Cerebellar nuclear complex (tissue), 1 donor: ENCODE measurements at places on chromosomes 11 and 22.

GRCh38 chr22:45246060-45246985 lies 5.6 kb upstream of the KIAA0930 start:
- DNase-seq = no peak

DNA sequence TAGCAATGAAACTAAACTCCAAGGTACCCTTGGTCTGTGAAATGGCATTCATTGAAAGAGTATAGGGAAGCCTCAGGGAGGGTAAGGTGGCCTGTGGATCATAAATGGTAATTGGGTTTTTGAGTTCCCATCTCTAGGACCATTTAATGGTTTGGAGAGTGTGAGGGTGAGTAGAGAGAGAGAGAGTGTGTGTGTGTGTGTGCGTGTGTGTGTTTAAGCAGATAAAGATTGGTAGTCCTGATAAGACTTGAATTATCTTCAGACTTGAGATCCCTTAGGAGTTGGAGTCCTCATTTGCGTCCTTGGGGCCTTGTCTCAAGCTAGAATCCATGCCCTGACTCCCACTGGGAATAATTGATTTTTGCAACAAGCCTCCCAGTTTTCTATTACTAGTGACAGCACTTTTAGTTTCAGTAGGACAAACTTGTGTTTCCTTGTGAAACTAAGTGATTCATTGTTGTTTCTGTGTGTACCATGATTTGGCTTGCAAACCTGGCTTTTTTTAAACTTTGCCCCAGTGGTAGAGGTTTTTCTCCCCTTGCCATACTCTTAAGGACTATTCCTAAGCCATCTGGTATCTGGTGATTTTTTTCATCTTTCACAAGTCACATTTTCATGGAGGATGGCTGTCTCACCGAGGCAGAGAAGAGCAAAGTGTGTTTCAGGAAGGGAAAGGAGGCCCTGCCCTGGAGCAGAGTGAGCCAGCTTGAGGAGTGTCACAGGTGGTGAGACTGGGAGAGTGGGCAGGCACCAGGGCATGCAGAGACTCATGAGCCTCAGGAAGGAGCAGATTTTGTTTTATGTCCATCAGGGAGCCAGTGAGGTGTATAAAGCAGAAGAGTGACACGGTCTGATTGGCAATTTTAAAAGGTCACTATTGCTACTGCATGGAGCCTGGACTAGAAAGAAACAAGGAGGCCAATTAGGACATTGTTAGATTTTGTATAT lies 26.7 kb downstream of the ALKBH3 start:
- DNase-seq = no peak

DNA sequence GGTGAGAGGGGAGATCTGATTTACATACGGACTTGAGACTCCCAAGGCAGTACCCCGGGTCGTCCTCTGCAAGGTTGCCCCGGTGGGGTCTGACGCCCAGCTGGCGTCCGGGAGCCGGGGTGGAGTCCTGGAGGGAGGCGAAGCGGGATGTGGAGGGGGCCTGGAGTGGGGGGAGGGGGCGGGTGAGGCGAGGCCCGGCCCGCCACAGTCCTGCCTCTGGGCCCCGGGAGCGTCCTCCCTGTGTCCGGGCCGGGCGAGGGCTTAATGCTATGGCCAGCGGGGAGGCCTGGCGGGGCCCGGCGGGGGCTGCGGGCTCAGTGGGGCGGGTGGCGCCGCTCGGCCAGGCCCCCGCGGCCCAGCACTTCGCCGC lies 2.4 kb upstream of the MYBPC3 start:
- no peak for DNase-seq

DNA sequence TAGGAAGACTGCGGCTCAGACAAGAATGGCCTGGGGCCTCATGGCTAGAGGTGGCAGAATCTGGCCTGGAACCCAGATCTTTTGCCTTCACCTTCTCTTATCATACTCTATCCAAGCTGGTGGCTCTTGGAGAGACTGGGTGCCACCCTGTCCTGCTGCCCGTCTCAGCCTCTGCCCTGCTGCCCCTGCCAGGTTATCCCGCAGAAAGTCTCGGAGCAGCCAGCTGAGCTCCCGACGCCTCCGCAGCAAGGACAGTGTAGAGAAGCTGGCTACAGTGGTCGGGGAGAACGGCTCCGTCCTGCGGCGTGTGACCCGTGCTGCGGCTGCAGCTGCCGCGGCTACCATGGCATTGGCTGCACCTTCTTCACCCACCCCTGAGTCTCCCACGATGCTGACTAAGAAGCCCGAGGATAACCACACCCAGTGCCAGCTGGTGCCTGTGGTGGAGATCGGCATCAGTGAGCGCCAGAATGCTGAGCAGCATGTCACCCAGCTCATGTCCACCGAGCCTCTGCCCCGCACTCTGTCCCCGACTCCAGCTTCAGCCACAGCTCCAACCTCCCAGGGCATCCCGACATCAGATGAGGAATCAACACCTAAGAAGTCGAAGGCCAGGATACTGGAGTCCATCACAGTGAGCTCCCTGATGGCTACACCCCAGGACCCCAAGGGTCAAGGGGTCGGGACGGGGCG lies 5.9 kb downstream of the INCENP start:
- no peak for DNase-seq

DNA sequence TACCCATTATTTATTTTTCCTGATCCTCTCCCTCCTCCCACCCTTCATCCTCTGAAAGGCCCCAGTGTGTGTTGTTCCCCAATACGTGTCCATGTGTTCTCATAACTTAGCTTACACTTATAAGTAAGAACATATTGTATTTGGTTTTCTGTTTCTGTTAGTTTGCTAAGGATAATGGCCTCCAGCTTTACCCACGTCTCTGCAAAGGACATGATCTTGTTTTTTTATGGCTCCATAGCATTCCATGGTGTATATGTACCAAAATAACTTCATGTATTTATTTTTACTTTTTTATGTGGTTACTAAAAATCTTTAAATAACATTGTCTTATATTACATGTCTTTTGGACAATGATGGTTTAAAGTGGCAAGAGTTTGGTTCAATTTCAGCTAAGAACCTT lies 15.2 kb downstream of the PDGFD start:
- DNase-seq = no peak

- DNase-seq = no peak
These were observed 27.5 kb downstream of the REXO2 start for GRCh38 chr11:114466742-114467141.

GRCh38 chr11:70251659-70252321 lies 18.7 kb upstream of the PPFIA1 start:
- no peak for DNase-seq

- DNase-seq = no peak
These were observed 20.1 kb upstream of the FADD start for GRCh38 chr11:70183032-70183431.

GRCh38 chr22:43270949-43271348 lies 72.2 kb downstream of the SCUBE1 start:
- no peak for DNase-seq

GRCh38 chr11:76706667-76707066 lies 36.1 kb upstream of the LRRC32 start:
- DNase-seq = no peak

- no peak for DNase-seq
These were observed 15.8 kb downstream of the NAV2 start for GRCh38 chr11:19728436-19728835.

DNA sequence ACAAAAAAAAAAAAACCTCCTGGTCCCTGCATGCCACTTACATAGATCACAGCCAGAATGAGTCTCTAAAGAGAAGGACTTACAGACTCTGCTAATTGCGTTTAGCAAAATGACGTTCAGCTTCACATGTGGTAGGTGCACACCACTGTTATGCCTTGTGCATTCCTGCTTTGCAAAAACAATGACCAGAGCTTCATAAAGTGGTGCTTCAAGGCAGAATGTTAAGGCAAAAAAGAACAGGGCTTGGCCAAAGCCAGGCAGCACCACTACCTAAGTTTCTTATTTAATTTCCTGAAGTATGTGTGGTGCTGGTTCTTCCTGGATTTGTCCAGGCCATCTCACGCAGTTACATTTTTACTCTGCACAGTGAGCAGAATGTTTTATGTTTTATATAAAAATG lies 85.2 kb downstream of the GALNT18 start:
- no peak for DNase-seq

DNA sequence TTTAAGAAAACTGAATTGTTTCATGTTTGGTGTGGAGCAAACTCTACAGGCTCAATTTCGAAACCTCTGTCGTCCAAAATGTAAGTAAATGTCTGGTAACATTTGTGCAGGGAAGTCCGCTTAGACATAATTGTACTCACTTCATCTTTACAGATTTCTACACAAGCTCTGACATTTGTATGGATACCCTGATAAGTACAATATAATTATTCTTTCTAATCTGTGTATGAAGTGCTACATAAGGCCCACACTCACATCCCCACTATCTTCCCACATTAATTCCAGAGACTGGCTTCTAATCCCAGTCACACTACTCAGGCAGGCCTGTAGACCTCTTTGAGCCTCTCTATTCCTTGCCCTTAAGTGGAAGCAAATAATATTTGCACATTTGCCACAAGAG lies 129.2 kb upstream of the LMO1 start:
- no peak for DNase-seq

- no peak for DNase-seq
These were observed 3.5 kb downstream of the KRTAP5-10 start for GRCh38 chr11:71568704-71569349.
